Lower lobe of right lung (tissue), 2 donors: ENCODE measurements at places on chromosomes 11 and 22. TPM values are rescaled to one million over a fixed set of nuclear protein-coding genes. Genes with fewer than 3 reads are reported as not detected.

ASCL2 gene
- 1.7 TPM for total RNA-seq

GRCh38 chr11:9269492-9270013, 4.4 kb upstream of the DENND5A start:
- no peak overlapping the region for H3K27ac ChIP-seq
- no peak for DNase-seq
- H3K27me3 ChIP-seq: no peaks in the 10 kb centered on the region
- H3K4me3 ChIP-seq: no peak overlapping the region
- H3K36me3 ChIP-seq: no peaks in the 10 kb centered on the region
- H3K4me1 ChIP-seq: peaks cover 8% of the 10 kb centered on the region

DGCR6 gene
- total RNA-seq: 4.5 TPM

- peak overlapping the region; percentile 79 for H3K4me3 ChIP-seq
- H3K36me3 ChIP-seq: no peaks in the 10 kb centered on the region
- peak overlapping the region; percentile 97 for H3K27ac ChIP-seq
- H3K4me1 ChIP-seq: peaks cover 53% of the 10 kb centered on the region
- H3K27me3 ChIP-seq: no peaks in the 10 kb centered on the region
Observed at GRCh38 chr11:95149651-95150364, 60.2 kb downstream of the ENDOD1 start.

- peaks cover 18% of the 10 kb centered on the region for H3K36me3 ChIP-seq
- H3K4me3 ChIP-seq: no peak overlapping the region
- H3K27me3 ChIP-seq: no peaks in the 10 kb centered on the region
Observed at GRCh38 chr11:73851046-73851764, 25.4 kb downstream of the COA4 start.

- no peak overlapping the region for H3K4me3 ChIP-seq
- no peak overlapping the region for H3K27ac ChIP-seq
- no peaks in the 10 kb centered on the region for H3K4me1 ChIP-seq
- H3K27me3 ChIP-seq: no peaks in the 10 kb centered on the region
- DNase-seq: no peak
Observed at GRCh38 chr11:35712533-35712932, 50.0 kb downstream of the TRIM44 start.

RAB39A gene
- 3.1 TPM for total RNA-seq

OR52E8 gene
- total RNA-seq: not detected

GRCh38 chr11:110472858-110473257, 43.1 kb downstream of the FDX1 start:
- H3K27me3 ChIP-seq: no peaks in the 10 kb centered on the region
- no peak overlapping the region for H3K27ac ChIP-seq
- H3K4me3 ChIP-seq: no peak overlapping the region
- no peak for DNase-seq
- H3K36me3 ChIP-seq: no peaks in the 10 kb centered on the region

- no peaks in the 10 kb centered on the region for H3K36me3 ChIP-seq
- H3K27me3 ChIP-seq: no peaks in the 10 kb centered on the region
- no peak overlapping the region for H3K27ac ChIP-seq
- H3K4me3 ChIP-seq: no peak overlapping the region
- peaks cover 13% of the 10 kb centered on the region for H3K4me1 ChIP-seq
Observed at GRCh38 chr11:76562541-76562940, 108.0 kb downstream of the LRRC32 start.

KRTAP5-2 gene
- total RNA-seq: not detected

DNA sequence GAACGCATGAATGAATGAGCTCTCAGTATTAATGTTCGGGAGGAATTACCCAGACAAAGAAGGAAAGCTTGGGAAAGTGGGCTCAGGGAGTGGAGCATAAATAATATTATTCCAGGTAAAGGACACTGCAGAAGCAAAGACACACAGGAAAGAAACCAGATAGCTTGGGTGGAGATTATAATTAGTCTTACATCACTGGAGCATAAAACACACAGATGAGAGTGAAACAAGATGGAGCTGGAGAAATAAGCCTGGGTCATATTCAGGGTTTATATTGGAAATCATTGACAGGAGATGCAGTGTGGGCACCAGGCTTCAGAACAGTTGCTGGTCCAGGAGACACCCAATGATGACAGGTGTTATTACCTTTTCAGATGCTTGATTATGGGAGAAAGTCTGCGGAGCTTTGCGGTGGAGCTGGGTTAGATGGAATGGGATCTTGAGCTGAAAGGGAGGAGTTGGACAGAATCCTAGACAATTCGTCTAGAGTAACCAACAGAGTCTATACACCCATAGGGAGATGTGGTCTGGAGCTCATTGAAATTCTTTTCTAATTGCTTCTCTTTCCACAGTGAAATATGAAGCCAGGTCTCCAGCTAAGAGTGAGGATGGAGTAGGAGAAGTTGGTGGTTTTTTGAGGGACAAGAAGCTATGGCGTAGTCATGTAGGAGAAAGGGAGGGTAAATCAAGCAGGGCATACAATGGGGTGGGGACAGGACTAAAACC, 227.2 kb downstream of the FAM76B start:
- H3K27ac ChIP-seq: no peak overlapping the region
- H3K4me3 ChIP-seq: no peak overlapping the region
- DNase-seq: no peak
- no peaks in the 10 kb centered on the region for H3K27me3 ChIP-seq
- H3K36me3 ChIP-seq: no peaks in the 10 kb centered on the region

DNA sequence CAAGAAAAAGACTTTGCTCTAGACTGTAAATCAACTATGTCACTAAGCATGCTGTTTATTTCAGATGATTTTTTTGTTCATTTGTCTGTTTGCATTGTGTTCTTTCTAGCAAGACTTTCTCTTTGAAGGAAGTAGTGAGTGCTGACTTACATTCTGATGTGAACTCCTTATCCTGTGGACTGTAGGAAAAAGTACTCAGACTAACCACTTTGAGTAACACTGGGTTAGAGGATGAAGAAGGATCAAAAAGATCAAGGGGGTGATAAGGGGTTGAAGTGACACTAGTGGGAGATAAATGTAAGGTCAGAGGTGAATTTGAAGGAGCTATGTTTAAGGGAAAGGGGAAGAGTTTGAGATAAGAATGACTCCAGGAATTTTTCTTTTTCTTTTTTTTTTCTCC, 369.4 kb downstream of the NELL1 start:
- H3K36me3 ChIP-seq: no peaks in the 10 kb centered on the region
- no peaks in the 10 kb centered on the region for H3K27me3 ChIP-seq
- no peaks in the 10 kb centered on the region for H3K4me1 ChIP-seq
- DNase-seq: no peak
- no peak overlapping the region for H3K4me3 ChIP-seq
- no peak overlapping the region for H3K27ac ChIP-seq

UBASH3B gene
- 64.7 TPM for total RNA-seq

GTSE1 gene
- total RNA-seq: 1.4 TPM

DNA sequence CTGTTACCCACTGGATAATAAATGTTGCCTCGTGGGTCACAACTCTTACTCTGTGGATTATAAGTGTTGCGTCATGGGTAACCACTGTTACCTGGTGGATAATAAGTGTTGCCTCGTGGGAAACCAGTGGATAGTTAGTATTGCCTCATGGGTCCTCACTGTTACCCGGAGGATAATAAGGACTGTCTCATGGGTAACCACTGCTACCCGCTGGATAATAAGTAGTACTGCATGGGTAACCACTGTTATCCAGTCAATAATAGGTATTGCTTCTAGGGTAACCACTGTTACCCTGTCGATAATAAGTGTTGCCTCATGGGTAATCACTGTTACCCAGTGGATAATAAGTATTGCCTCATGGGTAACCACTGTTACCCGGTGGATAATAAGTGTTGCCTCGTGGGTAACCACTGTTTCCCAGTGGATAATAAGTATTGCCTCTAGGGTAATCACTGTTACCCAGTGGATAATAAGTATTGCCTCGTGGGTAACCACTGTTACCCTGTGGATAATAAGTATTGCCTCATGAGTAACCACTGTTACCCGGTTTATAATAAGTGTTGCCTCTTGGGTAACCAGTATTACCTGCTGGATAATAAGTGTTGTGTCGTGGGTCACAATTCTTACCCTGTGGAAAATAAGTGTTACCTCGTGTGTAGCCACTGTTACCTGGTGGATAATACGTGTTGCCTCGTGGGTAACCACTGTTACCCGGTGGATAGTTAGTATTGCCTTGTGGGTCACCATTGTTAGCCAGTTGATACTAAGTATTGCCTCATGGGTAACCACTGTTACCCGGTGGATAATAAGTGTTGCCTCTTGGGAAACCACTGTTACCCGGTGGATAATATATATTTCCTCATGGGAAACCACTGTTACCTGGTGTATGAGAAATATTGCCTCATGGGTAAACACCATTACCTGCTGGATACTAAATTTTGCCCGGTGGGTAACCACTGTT, 15.7 kb upstream of the NXPE4 start:
- H3K4me3 ChIP-seq: no peak overlapping the region
- H3K36me3 ChIP-seq: no peaks in the 10 kb centered on the region
- no peak for DNase-seq
- H3K27me3 ChIP-seq: no peaks in the 10 kb centered on the region
- no peaks in the 10 kb centered on the region for H3K4me1 ChIP-seq
- no peak overlapping the region for H3K27ac ChIP-seq

GRCh38 chr11:23574149-23574548, 713.9 kb upstream of the CCDC179 start:
- DNase-seq: no peak
- H3K4me3 ChIP-seq: no peak overlapping the region
- no peaks in the 10 kb centered on the region for H3K27me3 ChIP-seq
- H3K36me3 ChIP-seq: no peaks in the 10 kb centered on the region
- no peak overlapping the region for H3K27ac ChIP-seq

DNA sequence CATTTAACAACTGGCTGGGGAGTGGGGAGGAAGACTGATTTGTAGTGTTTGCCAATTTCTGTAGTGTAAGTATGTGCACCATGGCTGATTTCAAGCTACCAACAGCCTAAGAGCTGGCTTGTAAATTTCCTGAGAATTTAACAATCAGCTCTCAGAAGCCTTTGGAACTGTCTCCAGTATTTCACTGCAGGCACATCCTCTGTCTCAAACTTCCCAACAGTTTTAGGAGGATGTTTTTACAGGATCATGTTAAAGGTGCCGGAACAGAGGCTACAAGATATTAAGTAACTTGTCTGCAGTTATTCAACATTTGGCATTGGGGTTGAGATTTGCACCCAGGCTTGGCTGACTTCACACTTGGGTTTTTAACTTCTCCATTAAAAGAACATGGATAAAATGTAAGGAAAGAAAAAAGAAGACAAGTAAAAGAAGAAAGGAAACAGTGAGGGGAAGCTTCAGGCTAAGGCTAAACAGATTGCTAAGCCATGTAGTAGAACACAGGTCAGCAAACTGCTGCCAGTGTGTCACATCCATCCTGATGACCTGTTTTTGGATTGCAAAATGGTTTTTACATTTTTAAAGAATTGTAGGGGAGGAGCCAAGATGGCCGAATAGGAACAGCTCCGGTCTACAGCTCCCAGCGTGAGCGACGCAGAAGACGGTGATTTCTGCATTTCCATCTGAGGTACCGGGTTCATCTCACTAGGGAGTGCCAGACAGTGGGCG, 204.8 kb upstream of the SESN3 start:
- H3K4me1 ChIP-seq: no peaks in the 10 kb centered on the region
- DNase-seq: no peak
- no peaks in the 10 kb centered on the region for H3K36me3 ChIP-seq
- no peak overlapping the region for H3K27ac ChIP-seq
- no peak overlapping the region for H3K4me3 ChIP-seq
- no peaks in the 10 kb centered on the region for H3K27me3 ChIP-seq

- H3K27me3 ChIP-seq: no peaks in the 10 kb centered on the region
- no peak for DNase-seq
- H3K4me3 ChIP-seq: no peak overlapping the region
- H3K36me3 ChIP-seq: no peaks in the 10 kb centered on the region
- H3K4me1 ChIP-seq: no peaks in the 10 kb centered on the region
- H3K27ac ChIP-seq: no peak overlapping the region
Observed at GRCh38 chr11:131219646-131220045, 150.8 kb upstream of the NTM start.

DNA sequence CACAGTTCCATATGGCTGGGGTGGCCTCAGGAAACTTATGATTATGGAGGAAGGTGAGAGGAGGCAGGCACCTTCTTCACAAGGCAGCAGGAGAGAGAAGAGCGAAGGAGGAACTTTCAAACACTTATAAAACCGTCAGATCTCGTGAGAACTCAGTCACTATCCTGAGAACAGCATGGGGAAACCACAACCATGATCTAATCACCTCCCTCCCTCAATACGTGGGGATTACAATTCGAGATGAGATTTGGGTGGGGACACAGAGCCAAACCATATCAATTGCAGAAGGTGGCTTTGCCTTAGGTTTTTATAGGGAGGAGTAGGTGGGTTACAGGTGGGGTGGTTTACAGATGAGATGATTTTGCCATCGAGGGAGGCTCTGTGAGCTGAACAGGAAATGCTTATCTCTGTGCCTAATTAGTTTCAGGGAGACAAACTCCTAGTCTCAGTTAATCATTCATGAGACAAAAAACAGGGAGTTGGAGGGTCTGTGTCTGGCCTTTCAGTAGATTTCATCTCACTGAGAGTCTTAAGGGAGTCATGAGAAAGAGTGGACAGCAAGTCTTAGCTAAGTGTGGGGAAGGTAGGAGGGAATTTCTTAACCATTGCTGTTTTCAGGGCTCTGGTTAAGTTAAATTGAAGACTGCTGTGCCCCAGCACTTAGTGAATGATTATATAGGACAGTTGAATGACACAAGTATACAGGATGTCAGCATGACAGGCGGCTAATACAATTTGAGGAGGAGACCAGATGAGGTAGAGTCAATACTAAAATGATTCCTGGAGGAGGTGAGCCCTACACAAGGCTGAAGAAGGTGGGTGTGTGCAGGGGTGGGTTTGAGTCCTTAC, 47.7 kb downstream of the CWC15 start:
- peak overlapping the region; percentile 77 for H3K27ac ChIP-seq
- H3K27me3 ChIP-seq: no peaks in the 10 kb centered on the region
- no peak for DNase-seq
- peaks cover 49% of the 10 kb centered on the region for H3K4me1 ChIP-seq
- no peaks in the 10 kb centered on the region for H3K36me3 ChIP-seq

APOL3 gene
- 77.0 TPM for total RNA-seq

- H3K4me1 ChIP-seq: peaks cover 100% of the 10 kb centered on the region
- peak overlapping the region; percentile 89 for H3K27ac ChIP-seq
- peak overlapping the region; percentile 33 for H3K4me3 ChIP-seq
- peak; percentile 93 for DNase-seq
Observed at GRCh38 chr11:57778318-57779037, 16.9 kb downstream of the CTNND1 start.

- no peak overlapping the region for H3K4me3 ChIP-seq
- H3K36me3 ChIP-seq: no peaks in the 10 kb centered on the region
- no peak for DNase-seq
- no peaks in the 10 kb centered on the region for H3K27me3 ChIP-seq
- no peaks in the 10 kb centered on the region for H3K4me1 ChIP-seq
Observed at GRCh38 chr11:42255906-42256305, 796.5 kb upstream of the LRRC4C start.

PKDREJ gene
- not detected for total RNA-seq

DNA sequence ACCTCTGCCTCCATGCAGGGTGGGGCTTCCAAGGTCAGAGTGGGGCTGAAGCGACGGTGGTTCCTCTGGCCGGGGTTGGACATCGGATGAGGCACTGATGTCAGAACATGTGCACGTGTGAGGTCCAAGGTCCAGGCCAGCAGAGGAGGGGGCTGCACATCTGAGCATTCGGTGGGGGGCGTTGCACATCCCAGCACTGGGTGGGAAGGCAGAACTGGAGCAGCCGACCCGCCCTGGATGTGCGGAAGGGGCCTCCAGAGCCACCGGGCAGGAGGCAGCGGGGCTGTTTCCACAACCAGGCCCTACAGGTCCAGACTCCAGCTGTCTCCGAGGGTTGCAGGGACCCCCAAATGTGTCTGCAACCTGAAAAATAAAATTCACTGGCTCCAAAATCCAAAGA, 271.0 kb downstream of the CTTN start:
- DNase-seq: no peak
- peaks cover 7% of the 10 kb centered on the region for H3K27me3 ChIP-seq
- H3K4me1 ChIP-seq: no peaks in the 10 kb centered on the region

- H3K4me1 ChIP-seq: peaks cover 8% of the 10 kb centered on the region
- no peaks in the 10 kb centered on the region for H3K36me3 ChIP-seq
- H3K27me3 ChIP-seq: no peaks in the 10 kb centered on the region
Observed at GRCh38 chr11:119482521-119483011, 59.6 kb upstream of the THY1 start.
